ENCODE measurements at places on chromosomes 11 and 22.

DNA sequence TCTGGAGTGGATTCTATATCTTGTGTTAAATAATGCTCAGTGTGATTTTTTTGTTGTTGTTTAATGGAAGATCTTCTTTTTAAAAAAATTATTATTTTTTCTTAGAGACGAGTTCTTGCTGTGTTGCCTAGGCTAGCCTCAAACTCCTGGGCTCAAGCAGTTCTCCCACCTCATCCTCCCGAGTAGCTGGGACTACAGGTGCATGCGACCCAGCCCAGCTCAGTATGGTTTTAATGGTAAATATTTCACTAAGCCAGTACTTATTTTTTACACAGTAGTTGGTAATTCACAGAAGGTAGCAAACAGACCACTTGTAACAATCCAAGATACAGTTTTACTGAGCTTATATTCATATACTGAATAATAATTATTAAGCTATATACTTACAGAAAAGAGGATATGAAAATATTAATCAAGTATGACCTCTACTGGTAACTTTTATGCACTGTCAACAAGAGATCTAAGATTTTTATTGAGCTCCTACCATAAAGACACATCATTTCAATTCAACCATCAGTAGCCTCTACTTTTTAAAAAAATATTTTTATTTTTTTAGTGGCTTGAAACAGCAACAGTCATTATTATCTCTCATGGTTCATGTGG is 6.1 kb upstream of the CD59 start:
- peak; percentile 15 for DNase-seq

DNA sequence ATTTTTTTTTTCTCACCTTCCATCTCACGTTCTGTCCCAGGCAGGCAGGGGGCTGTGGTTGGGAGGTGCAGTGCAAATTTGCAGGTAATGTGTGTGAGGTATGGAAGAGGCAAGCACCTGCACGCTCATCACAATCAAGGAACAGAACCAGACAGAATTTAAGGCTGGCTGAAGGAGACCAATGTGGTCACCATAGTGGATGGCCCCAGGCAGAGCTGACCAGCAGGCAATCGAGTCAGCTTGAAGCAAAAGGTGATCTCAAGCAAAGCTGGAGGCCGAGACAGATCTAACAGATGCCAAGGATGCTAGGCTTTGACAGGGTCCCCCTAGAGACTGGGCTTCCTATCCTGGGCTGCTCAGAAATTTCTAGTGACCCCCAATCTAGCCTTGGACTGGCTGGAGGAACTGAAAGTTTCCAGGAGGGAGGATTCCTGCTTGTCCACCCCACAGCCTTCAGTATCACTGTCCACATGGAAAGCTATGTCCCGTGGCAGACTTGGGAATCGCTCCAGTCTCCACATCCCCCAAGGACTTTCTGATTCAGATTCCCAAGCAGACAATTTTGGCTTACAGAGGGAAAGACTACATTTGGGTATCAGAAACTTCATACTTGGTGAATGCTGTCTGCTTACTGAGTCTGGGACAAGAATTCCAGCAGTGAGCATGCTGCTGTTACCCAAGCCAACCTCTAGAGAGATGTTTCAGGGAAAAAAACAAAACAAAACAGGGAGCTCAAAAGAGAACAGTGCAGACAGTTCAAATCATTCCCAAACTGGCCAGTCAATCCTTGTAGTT is 9.0 kb upstream of the MICAL3 start:
- DNase-seq: no peak

DNA sequence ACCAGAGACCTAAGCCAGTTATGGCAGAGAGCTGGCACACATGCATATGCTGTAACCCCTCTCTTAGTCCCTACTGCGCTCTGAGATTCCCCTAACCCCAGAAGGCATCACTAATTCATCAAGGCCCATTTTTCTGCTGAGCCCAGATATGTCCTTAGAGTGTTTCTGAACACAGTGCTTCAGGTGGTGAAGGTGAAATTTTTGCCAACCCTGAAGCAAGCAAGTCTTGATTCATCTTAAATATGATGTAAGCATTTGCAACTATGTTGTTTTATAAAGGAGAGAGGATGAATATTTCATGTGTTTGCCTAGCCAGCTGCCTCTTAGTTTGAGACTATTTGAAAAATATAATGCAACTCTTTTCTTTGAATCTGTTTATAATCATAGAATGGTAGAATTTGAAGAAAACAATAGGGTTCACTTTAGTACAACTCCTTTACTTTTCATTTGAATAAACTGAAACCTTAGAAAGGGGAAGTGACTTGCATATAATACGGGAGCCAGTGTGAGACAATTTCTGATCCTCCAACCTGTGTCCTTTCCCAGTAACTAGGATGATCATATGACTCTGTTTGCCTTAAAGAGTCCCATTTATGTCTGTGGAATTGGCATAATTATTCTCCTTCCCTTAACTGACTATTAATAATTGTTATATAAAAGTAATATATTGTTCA is 194.3 kb upstream of the MTNR1B start:
- no peak for DNase-seq

- DNase-seq: no peak
Measured at GRCh38 chr11:78846269-78846668, 271.6 kb upstream of the NARS2 start.

GRCh38 chr22:50704510-50705218 is 32.0 kb downstream of the SHANK3 start:
- no peak for DNase-seq

DNA sequence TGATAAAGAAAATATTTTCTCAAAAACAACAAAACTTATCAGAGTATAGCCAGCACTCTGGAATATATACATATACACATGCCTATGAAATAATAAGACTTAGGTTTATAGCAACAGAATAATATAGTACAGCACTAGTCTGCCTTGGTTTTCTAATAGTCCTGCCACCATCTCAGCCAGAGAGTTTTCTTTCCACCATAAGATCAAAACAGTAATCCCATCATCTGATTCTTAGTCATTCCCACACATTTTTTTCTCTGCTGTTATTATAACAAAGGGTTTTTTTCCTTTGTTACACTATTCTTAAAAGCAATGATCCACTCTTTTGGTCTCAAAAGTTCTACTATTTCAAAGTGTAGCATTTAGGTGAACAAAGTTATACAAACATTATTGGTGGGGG is 15.1 kb downstream of the MTMR2 start:
- DNase-seq: no peak

- no peak for DNase-seq
Measured at GRCh38 chr22:47328550-47329243, 566.2 kb downstream of the TBC1D22A start.

DNA sequence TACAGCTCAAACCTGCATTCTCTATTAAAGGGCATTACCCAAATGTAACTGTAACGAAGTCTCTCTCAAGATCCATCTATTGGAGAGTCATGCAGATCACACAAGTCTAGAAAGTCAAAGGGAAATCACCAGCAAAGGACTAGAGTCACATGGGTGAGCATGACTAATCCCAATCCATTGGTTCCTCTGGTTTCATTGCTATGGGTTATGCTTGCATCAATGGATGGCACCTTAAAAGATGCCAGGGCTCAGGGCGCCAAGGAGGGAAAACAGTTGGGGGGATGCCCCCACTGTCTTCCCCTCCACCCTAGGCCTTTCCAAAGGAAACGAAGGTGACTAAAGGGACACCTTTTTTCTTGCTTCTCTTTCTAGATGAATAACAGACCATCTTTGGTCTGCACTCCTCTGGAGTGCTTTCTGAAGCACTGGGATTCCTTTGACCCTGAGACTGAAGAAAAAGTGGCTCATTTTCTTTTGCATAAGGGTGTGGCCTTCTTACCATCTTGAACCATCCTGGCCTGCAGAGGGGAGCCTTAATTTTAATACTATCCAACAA is 8.1 kb downstream of the NXPE4 start:
- DNase-seq: no peak

DNA sequence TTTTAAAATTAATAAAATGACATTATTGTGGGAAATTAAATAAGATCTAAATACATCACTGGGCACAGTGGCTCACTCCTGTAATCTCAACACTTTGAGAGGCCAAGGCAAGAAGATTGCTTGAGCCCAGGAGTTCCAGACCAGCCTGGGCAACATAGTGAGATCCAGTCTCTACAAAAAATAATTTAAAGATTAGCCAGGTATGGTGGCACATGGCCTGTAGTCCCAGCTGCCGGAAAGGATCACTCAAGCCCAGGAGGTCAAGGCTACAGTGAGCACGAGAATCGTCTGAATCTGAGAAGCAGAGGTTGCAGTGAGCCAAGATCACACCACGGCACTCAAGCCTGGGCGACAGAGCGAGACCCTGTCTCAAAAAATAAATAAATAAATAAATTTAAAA is 15.9 kb upstream of the CARD10 start:
- DNase-seq: no peak

- no peak for DNase-seq
Measured at GRCh38 chr11:27423125-27423524, 49.5 kb downstream of the LGR4 start.

DNA sequence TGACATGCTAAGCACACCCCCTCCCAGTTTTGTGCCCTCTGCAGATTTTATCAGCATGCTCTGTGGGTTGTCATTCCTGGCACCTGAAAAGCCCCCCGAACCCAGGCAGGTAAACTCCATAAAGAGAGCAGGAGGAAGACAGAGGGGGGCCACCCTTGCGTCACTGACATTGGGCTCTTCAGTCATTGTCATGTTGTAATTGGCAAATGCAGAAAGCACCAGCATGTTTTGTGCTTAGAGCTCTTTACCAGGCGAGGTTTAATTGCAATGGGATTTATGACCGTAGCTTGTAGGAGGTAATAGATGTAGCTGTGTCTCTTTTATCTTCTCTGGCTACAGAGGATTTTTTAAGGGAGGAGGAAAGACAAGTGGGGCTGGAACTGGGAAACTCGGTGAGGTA is 201.7 kb downstream of the GRIK4 start:
- no peak for DNase-seq

DNA sequence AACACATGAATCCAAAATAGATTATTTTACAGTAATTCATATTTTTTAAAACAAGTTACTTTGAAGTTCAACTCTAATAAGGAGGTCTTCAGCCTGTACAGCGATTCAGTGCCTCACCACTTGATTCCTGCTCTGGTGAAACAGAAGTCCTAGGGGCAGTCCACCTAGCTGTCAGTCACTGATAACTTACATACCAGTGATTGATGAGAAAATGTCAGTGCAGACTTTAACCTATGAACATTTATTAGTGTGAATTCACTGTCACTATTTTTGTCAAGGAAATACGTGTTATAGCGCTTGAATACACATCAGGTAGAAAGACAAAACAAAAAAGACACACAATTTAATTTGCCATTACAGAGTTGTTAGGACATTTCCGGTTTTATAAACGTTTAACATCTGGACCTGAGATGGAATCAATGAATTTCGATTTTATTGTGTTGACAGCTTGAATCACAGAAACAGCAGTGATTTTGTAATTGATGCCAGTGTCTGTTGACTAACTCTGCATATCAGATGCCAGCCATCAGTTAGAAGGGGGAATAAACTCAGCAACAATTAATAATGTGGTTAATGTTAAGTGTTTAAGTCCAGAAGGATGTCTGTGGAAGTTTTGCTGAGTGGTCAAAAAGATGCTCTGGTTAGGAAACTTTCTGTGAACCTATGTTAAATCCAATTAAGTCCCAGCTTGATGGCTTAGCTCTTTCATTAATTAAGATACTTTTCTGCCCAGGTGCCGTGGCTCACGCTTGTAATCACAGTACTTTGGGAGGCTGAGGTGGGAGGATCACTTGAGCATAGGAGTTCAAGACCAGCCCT is 34.5 kb downstream of the ELF5 start:
- DNase-seq: no peak

GRCh38 chr11:80524349-80524748 is 1083.5 kb upstream of the TENM4 start:
- DNase-seq: no peak

DNA sequence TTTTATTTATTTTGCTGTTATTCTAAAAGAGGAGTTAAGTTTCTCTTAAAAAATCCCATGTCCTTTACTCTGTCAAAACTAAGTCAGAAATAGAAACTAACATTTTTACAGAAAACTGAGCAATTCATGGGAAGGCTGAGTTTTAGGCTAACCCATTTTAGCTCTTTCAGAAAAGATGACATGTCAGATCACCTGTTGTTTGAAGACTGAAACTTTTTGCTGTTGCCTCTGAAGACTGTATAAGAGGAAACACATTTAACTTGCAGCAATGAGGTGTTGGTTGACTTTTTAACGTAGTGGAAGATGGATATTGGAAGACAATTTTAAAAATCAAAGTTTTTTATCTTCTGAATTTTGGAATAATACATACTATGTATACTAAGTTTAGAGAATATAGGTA is 115.4 kb downstream of the METTL15 start:
- no peak for DNase-seq

DNA sequence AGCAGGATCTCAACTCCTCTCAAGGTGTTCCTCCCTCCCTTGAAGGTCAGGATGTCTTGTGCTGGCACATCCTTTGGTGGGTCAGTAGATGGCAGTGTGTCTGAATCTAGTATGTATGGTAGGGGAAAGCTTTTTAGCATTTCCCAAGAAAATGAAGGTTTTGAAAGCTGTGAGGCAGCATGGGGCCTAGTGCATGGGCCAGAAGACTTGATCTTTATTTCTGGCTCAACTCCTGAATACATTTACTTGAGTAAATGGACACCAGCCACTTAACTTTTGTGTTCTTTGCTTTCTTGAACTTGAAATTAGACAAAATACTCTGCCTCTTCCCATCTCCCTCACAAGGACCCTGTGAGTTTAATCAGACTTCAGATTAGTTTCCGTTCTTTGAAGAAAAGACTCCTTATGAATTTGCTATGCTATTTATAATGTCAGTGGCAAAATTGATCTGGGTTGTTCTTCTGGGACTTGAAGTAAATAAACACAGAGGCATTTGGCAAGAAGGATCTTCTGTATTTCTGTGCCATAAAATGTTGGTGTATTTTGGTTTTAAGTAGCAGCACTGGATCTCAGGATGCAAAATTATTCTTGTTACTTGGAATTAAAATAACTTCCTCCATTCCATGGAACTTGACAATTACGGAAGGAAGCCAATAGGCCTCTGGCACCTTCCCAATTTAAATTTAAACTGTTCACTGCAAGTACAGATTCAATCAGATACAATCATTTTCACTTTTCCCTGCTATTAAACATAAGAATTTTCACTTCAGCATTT is 288.8 kb downstream of the CASP12 start:
- DNase-seq: peak; percentile 50

DNA sequence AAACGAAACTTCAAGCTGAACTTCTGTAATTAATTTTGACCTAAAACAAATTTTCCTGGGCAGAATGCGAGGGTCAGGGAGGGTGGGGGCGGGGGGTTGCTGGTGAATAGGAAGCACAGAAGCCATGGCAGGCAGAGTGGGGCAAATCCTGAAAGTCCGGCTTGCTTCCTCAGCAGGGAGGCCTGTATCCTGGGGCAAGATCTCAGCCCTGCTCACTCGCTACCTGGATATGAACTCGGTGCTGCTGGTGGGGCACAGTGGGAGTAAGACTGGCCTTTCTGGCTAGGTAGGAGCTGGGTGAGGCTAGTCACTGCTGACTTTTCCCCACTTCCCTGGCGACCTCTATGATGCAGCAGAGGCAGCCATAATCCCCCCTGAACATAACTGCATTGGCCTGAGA is 168.9 kb upstream of the CHORDC1 start:
- no peak for DNase-seq

Measured in immature natural killer cell (primary cell).